ENCODE measurements at places on chromosomes 1 and 21.

GRCh38 chr1:203450001-203450400 is 25.6 kb upstream of the PRELP start:
- DNase-seq, result no peak

GRCh38 chr1:12309783-12310742 is 80.2 kb downstream of the VPS13D start:
- DNase-seq, result no peak

GRCh38 chr1:173996995-173997394 is 25.2 kb downstream of the RC3H1 start:
- no peak for DNase-seq

GRCh38 chr1:109826446-109826845 is 62.7 kb upstream of the EPS8L3 start:
- DNase-seq, result no peak

- no peak for DNase-seq
Measured at GRCh38 chr1:205395616-205396015, 26.2 kb downstream of the LEMD1 start.

DNA sequence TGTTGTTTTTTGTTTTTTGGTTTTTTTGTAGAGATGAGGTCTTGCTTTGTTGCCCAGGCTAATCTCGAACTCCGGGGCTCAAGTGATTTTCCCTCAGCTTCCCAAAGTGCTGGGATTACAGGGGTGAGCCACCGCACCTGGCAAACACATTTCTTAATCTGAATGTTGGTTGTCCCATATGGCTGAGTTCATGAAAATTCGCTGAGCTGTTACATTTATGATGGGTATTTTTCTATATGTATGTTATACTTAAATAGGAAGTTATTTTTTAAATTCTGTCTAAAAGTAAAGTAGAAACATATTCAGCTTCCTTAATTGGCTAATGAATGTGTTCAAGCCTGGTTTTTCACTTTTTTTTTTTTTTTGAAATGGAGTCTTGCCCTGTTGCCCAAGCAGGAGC is 75.1 kb downstream of the ASH1L start:
- DNase-seq, result no peak

DNA sequence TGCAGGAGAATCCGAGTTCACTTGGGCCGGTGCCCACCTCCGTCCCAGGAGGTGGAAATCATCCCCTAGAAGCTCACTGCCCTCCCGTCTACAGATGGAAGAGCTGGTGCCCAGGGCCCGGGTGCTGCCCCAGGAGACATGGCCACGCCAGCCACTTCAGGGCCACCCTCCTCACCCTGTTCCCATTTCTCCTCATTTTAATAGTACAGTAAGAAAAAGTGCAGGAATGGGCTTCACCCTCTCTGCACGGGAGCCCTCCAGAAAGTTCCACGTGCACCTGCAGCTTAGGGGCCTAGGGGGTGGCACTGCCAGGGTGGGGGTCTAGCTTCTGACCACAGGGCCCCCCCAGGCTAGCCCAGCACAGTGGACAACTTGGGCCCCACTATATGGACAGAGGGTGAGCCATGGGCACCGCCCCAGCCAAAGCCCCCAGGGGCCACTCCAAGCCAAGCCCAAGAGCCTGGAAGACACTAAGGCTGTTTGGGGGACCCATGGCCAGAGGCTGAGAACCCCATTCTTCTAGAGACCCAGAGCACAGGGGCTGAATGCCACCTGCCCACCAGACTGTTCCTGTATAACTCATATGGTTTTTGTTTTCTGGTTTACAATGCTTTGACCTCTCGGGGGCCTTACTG is 3.4 kb upstream of the FTCD start:
- DNase-seq, result no peak

DNA sequence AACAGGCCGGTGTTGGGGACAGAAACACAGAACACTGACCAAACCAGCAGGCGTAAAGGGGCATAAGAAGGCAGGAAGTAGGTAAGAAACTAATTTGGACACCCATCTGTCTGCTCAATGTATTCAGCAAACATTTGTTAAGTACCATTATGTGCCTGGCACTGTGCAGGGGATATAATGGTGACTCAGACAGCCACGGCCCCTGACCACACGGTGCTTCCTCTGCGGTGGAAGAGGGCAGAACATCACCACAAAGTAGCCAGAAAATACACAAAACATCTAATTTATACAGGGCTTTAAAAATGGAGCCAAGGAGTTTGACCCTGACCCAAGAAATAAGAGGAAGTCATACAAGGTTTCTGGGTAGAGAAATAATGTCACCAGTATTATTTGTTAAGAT is 12.9 kb downstream of the DNAJC11 start:
- DNase-seq, result no peak

- DNase-seq, result no peak
Measured at GRCh38 chr1:62037274-62037673, 157.4 kb upstream of the L1TD1 start.

GRCh38 chr1:18148461-18148860 is 40.9 kb downstream of the IGSF21 start:
- DNase-seq, result no peak

- peak; percentile 81 for DNase-seq
Measured at GRCh38 chr1:22636353-22636752, at the start of gene C1QA. Gene C1QA, plus strand, starts transcription at chr1:22636628. Its CDS starts 989 bp downstream, at chr1:22637617.

Data from Right ventricle myocardium inferior (tissue), 1 donor.